ENCODE measurements at places on chromosomes 7 and 10. TPM values are rescaled to one million over a fixed set of nuclear protein-coding genes. Genes with fewer than 3 reads are reported as not detected.
A peak's percentile ranks its signal among the peaks of the same experiment; 100 is the strongest.

Gene CDCA7L
- polyA plus RNA-seq: 15.7 TPM

Gene ZNF25
- polyA plus RNA-seq: 14.0 TPM

DNA sequence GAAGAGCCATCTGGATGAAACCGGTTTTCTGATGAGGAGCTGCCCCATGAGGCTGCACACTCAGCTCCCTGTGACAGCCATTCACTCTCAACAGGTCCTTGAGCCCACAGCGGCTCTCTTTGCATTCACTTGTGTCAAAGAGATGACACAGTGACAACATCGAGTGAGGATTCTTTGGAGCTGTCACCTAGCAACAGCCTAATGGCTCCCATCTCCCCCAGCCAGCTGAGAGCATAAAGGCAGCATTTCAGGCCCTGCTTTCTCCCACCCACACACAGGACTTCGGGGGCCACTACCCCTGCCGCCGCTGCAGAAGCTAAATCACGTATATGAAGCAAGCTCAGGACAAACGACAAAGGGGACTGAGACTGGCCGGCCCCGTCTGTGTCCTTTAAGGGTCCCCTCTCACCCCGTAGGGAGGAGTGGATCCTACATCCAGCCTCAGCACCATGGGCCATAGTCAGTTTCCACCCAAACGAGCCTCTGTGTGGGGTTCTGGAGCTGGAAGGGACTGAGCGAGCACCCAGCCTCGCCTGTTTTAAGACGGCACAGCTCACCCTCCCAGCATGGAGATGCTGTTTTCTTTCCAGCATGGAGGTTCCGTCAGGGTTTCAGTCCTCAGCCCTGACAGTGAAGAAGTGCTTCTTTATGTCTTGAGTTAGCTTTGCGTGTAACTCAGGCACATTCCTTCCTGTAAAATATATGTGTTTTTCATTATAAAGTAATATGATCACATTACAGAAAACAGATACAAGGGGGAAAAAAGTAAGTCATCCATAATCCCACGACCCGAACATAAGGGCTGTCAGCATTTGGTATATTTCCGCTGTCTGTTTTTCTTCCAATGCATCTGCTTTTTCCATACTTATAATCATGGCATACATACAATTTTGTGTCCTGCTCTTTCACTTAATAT is 4.9 kb downstream of the CPA4 start:
- peak; percentile 87 for DNase-seq

GRCh38 chr7:36887969-36888368 is 163.7 kb upstream of the AOAH start:
- DNase-seq: no peak

- DNase-seq: peak; percentile 24
Measured at GRCh38 chr7:69817121-69817520, 218.8 kb downstream of the AUTS2 start.

DNA sequence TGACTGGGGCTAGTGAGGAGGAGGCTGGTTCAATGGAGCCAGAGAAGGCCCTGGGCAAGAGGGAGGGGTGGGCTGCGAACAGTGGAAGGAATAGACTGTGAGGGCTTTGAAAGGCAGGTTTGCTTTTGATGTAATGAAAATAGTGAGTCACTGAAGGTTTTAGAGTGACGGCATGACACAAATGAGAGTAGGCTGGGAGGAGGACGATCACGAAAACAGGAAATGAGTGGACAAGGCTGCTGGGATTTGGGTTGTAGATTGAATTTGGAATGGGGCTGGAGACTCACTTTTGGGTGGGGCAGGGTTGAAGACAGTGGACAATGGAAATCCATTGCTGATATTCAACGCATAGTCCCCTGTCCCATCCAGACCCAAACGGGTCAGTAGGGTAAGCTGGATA is 139.6 kb downstream of the CDH23 start:
- DNase-seq: no peak

- DNase-seq: no peak
Measured at GRCh38 chr7:114273218-114273617, 141.4 kb upstream of the FOXP2 start.

DNA sequence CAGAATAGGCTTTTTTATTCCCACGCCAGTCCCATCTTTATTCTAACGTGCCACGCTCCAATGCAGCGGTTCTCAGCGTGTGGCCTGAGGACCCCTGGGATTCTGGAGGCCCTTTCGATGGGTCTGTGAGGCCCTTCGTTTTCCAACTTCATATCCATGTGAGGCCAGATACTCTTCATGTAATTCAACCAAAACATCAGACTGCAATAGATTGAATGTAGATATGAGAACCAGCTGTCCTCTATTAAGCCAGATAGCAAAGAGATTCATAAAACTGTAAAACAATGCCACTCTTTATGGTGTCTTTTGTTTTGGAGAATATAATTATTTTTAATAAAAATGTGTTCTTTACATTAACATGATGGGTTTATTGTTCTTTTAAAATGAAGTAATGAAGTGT is 53.2 kb upstream of the KMT2C start:
- DNase-seq: no peak

Data from forelimb muscle (tissue), 1 donor.